ENCODE measurements at places on chromosomes 1 and 21.
A peak's percentile ranks its signal among the peaks of the same experiment; 100 is the strongest.

- DNase-seq = no peak
These were observed 119.0 kb upstream of the ADGRL2 start for GRCh38 chr1:81681601-81682266.

DNA sequence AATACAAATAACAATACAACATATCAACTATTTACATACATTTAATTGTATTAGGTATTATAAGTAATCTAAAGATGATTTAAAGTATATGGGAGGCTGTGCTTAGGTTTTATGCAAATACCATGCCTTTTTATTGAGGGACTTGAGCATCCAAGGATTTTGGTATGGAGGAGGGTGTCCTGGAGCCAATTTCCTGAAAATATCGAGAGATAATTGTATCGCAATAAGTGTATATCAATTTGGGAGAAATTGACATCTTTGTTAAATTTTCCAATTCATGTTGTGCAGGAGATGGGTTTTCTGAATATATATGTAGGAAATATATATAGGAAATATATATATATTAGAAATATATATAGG, 63.5 kb downstream of the ATP1A1 start:
- DNase-seq = no peak

DNA sequence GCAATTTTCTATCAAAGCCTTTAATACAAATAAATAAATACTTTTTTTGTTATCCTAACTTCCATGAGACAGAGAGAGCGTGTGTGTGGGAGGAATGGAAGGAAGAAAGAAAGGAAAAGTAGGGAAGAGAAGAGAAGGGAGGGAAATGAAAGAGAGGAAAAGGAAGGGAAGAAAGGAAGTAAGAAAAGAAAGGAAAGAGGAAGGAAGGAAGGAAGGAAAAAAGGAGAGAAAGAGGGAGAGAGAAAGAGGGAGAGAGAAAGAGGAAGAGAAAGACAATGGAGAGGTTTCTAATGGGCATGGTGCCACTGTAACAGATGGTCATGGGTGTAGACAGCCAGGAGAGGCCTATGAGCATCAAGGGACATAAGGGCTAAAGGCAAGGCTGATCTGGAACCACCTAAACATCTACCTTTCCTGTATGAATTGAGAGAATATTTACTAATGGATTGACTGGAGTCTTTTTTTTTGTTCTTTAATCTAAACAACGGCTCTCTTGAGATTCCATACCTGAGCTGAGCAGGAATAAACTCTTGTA, 234.9 kb downstream of the PTPRC start:
- no peak for DNase-seq

GRCh38 chr1:206429421-206429820, 40.9 kb upstream of the IKBKE start:
- no peak for DNase-seq

DNA sequence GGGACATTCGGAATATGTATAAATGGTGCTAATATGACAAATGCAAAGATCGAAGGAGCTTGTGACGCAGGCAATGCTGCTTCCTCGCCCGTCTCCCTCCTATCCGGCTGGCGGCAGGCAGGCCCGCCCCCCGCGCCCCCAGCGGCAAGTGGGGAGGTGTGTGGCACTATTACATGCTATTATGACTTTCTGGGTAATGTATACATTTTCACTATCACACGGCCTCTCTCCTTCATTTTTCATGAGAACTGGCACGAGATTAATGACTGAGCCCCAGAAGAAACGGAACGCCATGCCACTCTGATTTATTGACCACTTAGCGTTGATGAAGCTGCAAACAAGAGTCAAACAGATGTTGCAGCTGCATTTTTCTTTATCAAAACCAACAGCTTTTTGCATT, 138.9 kb upstream of the VAMP3 start:
- no peak for DNase-seq

GRCh38 chr1:228938537-228938901, 203.2 kb downstream of the RHOU start:
- peak; percentile 20 for DNase-seq

GRCh38 chr1:204882479-204882878, 11.8 kb downstream of the NFASC start:
- no peak for DNase-seq

DNA sequence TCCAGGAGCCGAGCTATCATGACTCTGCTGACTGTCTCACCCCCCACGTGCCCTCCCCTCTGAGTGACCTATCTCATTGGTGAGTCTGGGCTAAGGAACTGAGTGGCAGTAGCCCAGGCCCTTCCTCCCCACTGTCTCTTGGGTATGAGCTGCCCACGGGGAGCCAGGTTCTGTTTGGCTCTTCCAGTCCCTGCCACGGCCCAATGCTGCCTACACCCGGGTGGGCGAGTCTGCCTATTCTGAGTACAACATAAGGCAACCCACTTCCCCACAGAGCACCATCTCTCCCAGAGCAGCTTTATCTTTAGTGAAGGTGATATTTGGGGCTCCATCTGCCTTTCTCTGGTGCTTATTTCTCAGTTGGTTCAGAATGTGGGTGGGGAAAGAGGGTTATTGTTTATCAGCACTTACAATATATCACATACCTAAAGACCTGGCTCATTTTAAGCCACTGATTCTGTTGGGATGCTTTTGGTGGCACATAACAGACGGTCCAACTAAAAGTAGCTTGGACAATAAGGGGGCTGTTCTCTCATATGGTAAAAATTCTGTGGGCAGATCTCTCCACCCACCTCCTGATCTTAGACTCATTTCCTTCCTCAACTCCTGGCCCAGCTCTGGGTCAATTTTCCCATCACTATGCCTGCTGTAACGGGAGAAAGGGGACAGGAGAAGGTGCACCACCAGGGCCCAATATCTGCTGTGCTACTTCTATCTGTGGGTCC, 27.7 kb upstream of the VWA5B1 start:
- DNase-seq = no peak

GRCh38 chr1:230276401-230276800, 149.7 kb downstream of the PGBD5 start:
- no peak for DNase-seq

DNA sequence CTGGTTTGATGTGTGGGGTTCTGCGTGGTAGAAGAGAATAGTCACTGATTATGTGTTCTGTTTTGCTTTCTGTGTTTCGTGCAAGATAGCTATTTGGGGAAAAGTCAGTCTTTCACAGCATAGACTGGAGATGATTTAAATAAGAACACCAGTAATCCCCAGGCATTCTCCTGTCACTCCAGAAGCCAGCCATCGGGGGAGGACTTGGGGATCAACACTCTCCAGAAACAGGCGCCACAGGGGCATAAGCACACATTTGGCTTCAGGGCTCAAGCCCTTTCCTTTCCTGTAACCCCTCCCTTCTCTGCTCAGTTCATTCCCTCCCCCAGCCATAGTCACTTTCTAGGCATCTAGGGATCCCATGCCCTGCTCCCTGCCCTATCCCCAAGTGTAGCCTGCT, 97.3 kb upstream of the BEND5 start:
- DNase-seq = no peak

Data from CD4-positive, alpha-beta T cell treated with Interleukin-10 for 1 hour (primary cell).